ENCODE measurements at places on chromosomes 2 and 18. TPM values are rescaled to one million over a fixed set of nuclear protein-coding genes. Genes with fewer than 3 reads are reported as not detected.

GRCh38 chr18:11955239-11956029 lies 25.9 kb upstream of the IMPA2 start:
- DNase-seq, result no peak

DNA sequence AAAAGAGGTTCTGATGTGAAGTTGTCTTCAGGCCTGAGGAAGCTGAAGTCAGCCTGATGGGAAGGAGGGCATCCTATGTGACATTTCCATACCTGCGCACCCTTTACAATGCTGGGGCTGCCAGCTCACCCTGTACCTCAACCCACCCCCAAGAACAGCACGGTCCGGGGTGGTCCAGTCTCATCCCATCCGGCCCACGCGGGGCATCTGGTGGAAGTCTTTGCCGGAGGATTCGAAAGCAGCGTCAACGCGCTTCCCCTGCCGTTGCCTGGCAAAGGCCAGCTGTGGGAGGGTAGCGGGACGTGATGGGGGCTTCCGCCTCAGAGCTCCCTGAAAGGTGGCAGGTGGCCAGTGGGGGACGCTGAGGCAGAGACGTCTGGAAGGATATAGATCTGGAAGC lies 113.6 kb upstream of the ANKRD30BL start:
- DNase-seq, result no peak

The SPATS2L gene
- total RNA-seq, result 17.8 TPM

GRCh38 chr18:66210875-66211274 lies 393.0 kb downstream of the CDH19 start:
- DNase-seq, result no peak

The SKOR2 gene
- total RNA-seq, result 0.70 TPM

DNA sequence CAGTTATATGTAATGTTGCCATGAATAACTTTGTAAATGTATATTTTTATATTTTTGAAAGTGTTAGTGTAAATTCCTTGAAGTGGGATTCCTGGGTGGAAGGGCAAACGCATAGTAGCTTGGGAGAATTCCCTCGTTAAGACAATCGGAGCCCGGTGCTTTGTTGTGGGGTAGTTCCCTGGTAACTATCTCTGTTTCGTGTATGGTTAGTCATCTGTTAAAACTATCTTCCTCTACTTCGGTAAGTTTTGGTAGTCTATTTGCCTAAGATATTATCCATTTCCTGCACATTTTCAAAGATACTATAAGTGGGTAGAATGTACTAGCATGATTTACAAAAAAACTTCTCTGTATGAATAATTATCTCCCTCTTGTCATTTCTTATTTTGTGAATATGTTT lies 113.8 kb upstream of the NRXN1 start:
- no peak for DNase-seq

DNA sequence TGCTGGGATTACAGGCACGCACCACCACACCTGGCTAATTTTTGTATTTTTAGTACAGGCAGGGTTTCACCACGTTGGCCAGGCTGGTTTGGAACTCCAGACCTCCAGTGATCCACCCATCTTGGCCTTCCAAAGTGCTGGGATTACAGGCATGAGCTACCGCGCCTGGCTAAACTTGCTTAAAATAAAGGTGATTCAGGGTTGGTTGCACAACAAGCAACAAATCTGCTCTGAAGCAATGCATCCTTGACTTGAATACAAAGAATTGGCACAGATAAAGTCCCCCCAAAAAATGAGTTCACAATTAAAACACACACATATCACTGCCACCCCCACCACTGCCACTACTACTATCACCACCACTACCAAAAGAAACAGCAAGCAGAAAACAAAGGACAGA lies 34.9 kb downstream of the CCDC88A start:
- no peak for DNase-seq

DNA sequence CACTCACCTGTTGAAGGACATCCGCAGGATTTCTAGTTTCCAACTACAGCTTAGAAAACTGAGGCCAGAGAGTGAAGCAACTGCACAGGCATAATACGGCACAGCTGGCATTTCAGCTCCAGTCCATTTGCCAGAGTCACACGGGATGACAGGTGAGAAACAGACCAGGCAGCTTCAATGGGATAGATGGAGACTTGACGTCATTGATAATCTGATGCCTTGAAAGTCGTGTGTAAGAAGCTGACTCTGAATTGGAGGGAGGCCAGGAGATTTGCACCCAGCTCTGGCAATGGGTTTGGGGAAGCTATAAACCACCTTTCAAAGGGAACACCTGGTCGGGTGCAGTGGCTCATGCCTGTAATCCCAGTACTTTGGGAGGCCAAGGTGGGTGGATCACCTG lies 12.4 kb upstream of the DNMT3A start:
- DNase-seq, result no peak

The CASP10 gene
- total RNA-seq, result 15.7 TPM

The NR4A2 gene
- 36.1 TPM for total RNA-seq

The BOLL gene
- 0.10 TPM for total RNA-seq

- DNase-seq, result no peak
Observed at GRCh38 chr2:96486696-96487095, 18.5 kb downstream of the NEURL3 start.

The SMYD5 gene
- total RNA-seq, result 32.5 TPM

The GAD1 gene
- 17.8 TPM for total RNA-seq

DNA sequence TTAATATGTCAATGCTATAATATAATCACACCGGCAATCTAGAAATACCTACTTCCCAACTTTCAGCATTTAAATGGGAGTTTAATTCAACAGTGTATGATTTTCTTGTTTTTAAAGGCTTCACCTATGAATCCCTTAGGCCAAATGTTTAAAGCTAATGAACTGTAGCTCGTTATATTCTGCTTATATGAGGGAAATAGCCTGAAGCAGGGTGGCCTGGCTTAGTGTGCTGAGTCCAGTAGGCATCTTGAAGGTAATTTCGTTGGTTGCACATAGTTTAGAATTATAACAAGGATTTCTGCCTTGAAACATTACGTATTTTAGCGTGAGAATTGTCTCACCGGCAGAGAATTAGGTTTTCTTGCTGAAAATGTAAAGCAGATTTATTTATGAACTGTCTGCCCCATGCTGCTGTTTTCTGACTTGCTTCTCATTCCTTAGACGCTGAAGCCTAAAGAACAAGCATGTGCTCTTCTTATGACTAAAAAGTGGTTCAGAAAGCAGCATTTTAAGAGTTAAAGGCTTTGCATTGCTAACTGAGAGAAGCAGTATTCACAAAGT lies 433.7 kb upstream of the RAB12 start:
- DNase-seq, result no peak

The SIGLEC15 gene
- total RNA-seq, result not detected

GRCh38 chr2:95292623-95293260 lies 4.4 kb upstream of the KCNIP3 start:
- DNase-seq, result no peak

DNA sequence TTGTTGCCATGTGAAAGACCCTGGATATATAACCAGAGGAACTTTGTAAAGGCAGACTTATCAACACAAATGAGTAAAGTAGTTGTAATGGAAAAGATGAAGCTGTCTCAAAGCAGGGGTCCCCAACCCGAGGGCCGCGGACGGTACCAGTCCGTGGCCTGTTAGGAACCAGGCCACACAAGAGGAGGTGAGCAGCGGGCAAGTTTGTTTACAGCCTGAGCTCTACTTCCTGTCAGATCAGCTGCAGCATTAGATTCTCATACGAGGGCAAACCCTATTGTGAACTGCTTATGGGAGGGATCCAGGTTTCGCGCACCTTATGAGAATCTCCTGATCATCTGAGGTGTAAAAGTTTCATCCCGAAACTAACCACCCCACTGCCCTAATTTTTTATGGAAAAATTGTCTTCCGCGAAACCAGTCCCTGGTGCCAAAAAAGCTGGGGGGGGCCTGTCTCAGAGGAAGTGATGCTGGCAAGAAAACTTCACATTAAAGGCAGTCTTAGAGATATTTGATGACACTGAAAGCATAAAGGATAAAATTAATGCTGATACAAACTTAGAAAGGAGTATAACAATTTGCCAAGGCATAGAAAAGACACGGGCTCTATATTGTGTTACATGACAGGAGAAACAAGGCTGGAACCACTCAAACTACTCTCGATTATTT lies 57.5 kb upstream of the MSTN start:
- peak; percentile 1 for DNase-seq

The GALNT14 gene
- 0.81 TPM for total RNA-seq

All from activated T-cell treated with anti-CD3 and anti-CD28 coated beads, Interleukin-2, amount 50 U/mL, for 72 hours (primary cell).